NCI-H187 treated with DMSO at 0.1 percent for 48 hours (cell line): ENCODE measurements at places on chromosomes 13 and 19.

DNA sequence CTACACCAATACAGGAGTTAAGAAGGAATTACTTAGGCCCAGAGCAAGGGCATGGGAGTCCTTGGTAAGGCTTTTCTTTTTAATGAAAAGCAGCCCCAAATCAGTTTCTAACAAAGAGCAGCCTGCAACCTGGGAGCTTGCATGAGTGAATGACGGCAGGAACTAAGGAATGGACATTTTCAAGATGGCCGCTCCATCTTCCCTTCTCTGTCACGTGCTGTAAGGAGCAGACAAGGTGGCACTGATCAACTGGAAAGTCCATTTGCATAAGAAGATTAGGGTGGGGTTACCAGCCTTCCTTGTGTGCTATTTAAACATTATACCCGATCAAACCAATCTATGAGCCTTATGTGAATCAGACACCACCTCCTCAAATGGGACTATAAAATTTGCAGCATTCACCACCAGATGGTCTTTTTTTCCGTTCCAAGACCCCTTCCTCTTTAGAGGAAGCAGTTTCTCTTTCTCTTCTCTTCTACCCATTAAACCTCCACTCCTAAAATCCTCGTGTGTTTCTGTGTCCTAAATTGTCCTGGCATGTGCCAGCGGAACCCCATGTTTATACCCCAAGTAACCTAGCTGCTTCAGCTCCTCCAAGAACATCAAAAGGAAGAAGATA, 2.8 kb upstream of the SIGLECL1 start:
- no peak for DNase-seq

DNA sequence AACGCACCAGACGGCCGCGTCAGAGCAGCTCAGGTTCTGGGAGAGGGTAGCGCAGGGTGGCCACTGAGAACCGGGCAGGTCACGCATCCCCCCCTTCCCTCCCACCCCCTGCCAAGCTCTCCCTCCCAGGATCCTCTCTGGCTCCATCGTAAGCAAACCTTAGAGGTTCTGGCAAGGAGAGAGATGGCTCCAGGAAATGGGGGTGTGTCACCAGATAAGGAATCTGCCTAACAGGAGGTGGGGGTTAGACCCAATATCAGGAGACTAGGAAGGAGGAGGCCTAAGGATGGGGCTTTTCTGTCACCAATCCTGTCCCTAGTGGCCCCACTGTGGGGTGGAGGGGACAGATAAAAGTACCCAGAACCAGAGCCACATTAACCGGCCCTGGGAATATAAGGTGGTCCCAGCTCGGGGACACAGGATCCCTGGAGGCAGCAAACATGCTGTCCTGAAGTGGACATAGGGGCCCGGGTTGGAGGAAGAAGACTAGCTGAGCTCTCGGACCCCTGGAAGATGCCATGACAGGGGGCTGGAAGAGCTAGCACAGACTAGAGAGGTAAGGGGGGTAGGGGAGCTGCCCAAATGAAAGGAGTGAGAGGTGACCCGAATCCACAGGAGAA, 1.9 kb downstream of the PPP1R12C start:
- DNase-seq = no peak

DNA sequence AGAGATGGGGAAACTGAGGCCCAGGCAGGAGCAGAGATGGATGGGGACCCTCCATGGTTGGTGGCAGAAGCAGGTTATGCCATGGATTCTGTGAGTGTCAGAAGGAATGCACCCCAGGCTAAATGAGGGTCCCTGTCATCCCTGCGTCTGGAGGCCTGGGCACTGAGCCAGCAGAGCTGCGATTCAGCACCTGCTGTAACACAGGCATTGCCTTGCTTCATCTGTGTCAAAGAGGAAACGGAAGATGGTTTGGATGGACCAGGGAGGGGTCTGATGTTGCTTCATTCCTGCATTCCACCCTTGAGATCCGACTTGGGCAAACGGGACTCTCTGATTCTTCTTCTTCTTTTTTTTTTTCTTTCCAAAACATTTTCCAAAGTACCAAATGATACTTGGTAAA, 1.2 kb downstream of the C5AR1 start:
- no peak for DNase-seq

DNA sequence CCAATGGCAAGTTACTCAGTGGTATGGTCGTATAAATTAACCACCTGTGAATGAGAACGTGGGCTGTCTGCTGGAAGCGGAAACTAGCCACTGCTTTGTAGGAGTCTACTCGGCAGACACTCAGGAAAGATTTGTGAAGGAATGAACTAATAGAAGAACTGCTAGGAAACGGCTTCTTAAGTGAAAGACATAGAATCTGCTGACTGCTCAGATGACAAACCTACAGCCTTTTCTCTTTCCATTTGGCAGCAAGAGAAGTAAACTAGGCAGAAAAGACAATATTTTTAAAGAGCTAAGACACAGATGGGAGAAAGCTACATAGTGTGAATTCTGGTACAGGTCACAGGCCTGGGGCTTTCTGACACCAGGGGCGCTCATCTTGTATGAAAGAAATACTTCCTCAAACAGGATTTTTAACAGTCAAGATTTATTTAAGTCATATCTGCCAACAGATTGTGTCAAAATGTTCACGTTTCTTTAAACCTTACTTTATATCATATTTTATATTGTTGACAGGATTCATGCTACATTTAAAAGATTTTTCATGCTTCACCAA, 78.4 kb downstream of the MIPEP start:
- DNase-seq = no peak

GRCh38 chr13:33322543-33322809, 36.9 kb upstream of the STARD13 start:
- no peak for DNase-seq

DNA sequence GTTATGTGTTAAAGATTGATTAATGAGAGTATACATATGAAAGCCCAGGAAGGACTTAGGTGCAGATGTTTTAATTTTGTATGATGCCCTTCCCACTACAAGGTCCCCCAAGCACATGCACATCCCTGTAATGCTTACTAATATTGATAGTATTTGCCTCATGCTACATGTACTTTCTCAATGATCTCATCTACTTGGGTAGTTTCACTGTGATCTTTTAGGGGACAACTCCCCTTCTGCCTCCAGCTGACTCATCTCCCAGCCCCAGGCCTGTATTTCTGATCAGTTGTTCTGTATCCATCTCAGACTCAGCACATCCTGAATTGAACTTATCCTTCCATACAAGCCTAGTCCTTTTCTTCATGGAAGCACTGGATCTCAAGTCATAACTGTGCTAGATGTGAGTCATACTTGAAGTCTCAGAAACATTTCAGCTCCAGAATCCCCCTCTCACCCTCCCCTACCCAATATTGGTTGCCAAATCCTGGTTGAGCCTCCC, 49.4 kb upstream of the INTS6 start:
- no peak for DNase-seq

DNA sequence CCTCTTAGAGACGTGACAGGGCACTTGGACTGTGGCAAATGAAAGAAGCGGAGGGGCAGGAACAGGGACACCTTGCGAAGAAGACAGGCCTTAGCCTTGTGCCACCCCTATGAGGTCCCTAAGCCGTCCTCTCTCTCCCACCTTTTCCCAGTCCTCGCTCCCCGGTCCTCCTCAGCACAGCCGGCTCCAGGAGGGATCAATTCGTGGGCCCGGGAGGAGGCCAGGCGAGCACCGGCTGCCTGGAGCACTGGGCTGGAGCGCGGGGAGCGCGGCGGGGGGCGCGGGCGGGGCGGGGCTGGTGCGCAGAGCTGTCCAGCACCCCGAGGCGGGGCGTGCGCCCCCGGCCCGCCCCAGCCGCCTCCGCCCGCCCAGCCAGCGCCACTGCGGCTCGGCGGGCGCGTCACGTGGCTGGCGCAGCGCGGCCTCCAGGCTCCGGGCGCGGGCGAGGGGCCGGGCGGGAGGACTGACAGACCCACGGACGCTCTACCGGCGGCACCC, at the start of gene LRP3:
TSS of gene LRP3 (plus strand) at position 466 of the 498 bp plus-strand sequence. CDS start 456 bp downstream, outside the sequence.
- no peak for DNase-seq

- DNase-seq = no peak
These were observed 23.2 kb upstream of the GPC5 start for GRCh38 chr13:91375116-91375729.

DNA sequence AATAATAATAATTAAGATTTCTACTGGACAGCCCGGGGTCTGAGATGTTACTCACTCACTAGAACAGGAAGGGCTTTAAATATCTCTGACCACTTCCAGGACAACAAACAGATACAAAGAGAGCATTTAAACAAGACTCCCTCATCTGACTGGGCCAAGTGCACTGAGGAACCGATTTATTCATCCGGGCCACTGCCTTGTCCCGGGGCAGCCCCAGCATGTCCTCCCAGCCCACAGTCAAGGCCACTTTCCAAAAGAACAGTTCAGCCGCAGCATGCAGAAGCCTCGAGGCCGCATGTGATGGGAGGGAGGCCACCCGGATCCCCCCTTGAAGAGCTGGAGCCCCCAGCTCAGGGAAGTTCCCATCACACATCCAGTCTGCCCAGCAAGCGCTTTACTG, 30.5 kb downstream of the MLLT1 start:
- DNase-seq = no peak

DNA sequence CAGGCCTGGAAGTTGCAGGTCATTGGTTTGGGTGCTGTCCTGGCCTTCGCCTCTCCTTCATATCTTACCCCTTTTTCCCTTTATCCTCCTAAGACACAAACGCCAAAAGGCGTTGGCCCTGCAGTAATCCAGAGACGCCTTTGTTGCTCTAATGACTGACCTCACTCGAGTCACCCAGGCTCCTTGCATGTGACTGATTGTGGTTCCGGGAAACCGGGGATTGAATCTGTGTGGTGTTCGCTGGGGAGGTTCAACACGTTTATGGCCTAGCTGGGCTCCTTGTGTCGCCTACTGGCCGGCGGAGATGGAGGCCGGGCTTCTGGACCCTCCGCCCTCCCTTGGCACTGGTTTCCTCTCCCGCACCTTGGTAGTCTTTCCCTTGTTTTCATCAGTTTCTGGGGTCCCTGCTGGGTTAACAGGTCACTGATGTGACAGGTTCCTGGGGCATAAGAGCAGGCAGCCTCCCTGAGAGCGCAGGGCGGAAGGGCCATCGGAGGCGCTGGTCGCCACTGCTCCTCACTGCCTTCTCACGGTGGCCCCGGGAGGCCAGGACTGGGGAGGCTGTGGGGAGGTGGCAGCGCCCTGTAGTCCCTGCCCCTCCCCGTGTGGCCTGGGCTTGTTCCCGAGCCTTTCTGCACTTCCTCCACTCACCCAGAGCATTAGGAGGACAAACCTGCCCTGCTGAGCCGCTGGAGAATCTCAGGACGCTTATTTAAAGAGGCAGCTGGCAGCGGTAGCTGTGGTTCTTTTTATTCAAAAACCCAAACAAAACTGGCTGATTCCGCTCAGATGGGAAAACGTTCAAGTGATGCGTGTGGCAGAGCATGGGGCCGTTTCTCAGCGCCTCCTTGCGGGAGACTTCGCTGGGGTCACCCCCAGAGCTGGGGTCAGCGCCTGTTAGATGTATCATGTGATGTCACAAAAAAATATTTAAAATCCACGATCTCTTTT, 18.1 kb upstream of the NDUFS7 start:
- DNase-seq = no peak

GRCh38 chr13:73958657-73959397, 175.4 kb downstream of the KLF12 start:
- no peak for DNase-seq
